Tracheal epithelial cell (primary cell): ENCODE measurements at places on chromosomes 11 and 22. TPM values are rescaled to one million over a fixed set of nuclear protein-coding genes. Genes with fewer than 3 reads are reported as not detected.

Gene PITPNM1
- total RNA-seq, result 29.2 and 33.3 TPM in 2 replicates

Gene SLCO2B1
- total RNA-seq, result 1.1 and 6.7 TPM in 2 replicates

Gene YAP1
- 143 and 191 TPM in 2 replicates for total RNA-seq

Gene PHETA2
- total RNA-seq, result 5.1 and 6.7 TPM in 2 replicates

Gene ELFN2
- 0.64 and 1.9 TPM in 2 replicates for total RNA-seq

Gene GRAP2
- under 0.01 TPM in 1 of 2 replicates, not detected in the other for total RNA-seq

Gene CCDC73
- total RNA-seq, result under 0.01 TPM in 1 of 2 replicates, not detected in the other

Gene SERPING1
- total RNA-seq, result 0.43 and 2.9 TPM in 2 replicates

Gene HOATZ
- not detected in 2 replicates for total RNA-seq

Gene PHLDA2
- 7.7 and 14.7 TPM in 2 replicates for total RNA-seq

Gene ST13
- total RNA-seq, result 189 and 212 TPM in 2 replicates

Gene KRTAP5-1
- total RNA-seq, result not detected in 2 replicates

Gene CCDC89
- not detected in 2 replicates for total RNA-seq

Gene TRIM51
- total RNA-seq, result not detected in 2 replicates

Gene OR5M8
- not detected in 2 replicates for total RNA-seq

Gene RIMBP3B
- not detected in 2 replicates for total RNA-seq

Gene FJX1
- 50.5 and 71.3 TPM in 2 replicates for total RNA-seq

Gene UEVLD
- 21.7 and 32.0 TPM in 2 replicates for total RNA-seq

Gene WT1
- total RNA-seq, result not detected in 2 replicates

Gene PHOX2A
- not detected in 2 replicates for total RNA-seq

Gene TREH
- total RNA-seq, result not detected in 2 replicates

Gene MISFA
- total RNA-seq, result 1.9 TPM in 1 of 2 replicates, not detected in the other

Gene VPREB1
- total RNA-seq, result not detected in 2 replicates

Gene SOX10
- not detected in 2 replicates for total RNA-seq

Gene GAB4
- not detected in 2 replicates for total RNA-seq

Gene MMP8
- total RNA-seq, result 0.24 TPM in 1 of 2 replicates, not detected in the other

Gene GLYAT
- total RNA-seq, result not detected in 2 replicates

Gene PRR5
- total RNA-seq, result 13.7 and 17.1 TPM in 2 replicates

Gene UPK3A
- total RNA-seq, result not detected in 2 replicates

Gene TYR
- not detected in 2 replicates for total RNA-seq

Gene NCAM1
- total RNA-seq, result 0.24 TPM in 1 of 2 replicates, not detected in the other

Gene FUT4
- 1.5 and 2.2 TPM in 2 replicates for total RNA-seq

Gene RTN4R
- 4.9 and 6.5 TPM in 2 replicates for total RNA-seq

Gene NLRP10
- total RNA-seq, result 0.43 and 3.1 TPM in 2 replicates

Gene SERPIND1
- not detected in 2 replicates for total RNA-seq

Gene TOP3B
- total RNA-seq, result 23.9 and 36.4 TPM in 2 replicates

Gene ANO9
- 7.7 and 16.4 TPM in 2 replicates for total RNA-seq

Gene MUC6
- not detected in 2 replicates for total RNA-seq

Gene MAJIN
- not detected in 2 replicates for total RNA-seq

Gene SLC22A8
- not detected in 2 replicates for total RNA-seq

Gene GNG3
- not detected in 2 replicates for total RNA-seq

Gene TMEM132A
- 32.4 and 208 TPM in 2 replicates for total RNA-seq

Gene OSBP2
- total RNA-seq, result 5.1 and 8.0 TPM in 2 replicates

Gene CCDC88B
- total RNA-seq, result 2.4 and 7.7 TPM in 2 replicates

Gene TRIM5
- 32.2 and 39.0 TPM in 2 replicates for total RNA-seq

Gene UNC93B1
- total RNA-seq, result 48.2 and 51.4 TPM in 2 replicates

Gene PGAP2
- total RNA-seq, result 16.4 and 17.7 TPM in 2 replicates

Gene HTR3B
- not detected in 2 replicates for total RNA-seq

Gene KRTAP5-10
- total RNA-seq, result not detected in 2 replicates

Gene DEFB131B
- not detected in 2 replicates for total RNA-seq

Gene DDI1
- not detected in 2 replicates for total RNA-seq

Gene OR5A1
- total RNA-seq, result not detected in 2 replicates

Gene TENM4
- total RNA-seq, result 14.5 and 27.2 TPM in 2 replicates

Gene ATG13
- total RNA-seq, result 27.5 and 43.1 TPM in 2 replicates

Gene BIRC3
- total RNA-seq, result 0.85 and 23.9 TPM in 2 replicates

Gene GNAZ
- 0.48 TPM in 1 of 2 replicates, not detected in the other for total RNA-seq

Gene OR52I2
- under 0.01 TPM in 1 of 2 replicates, not detected in the other for total RNA-seq

Gene C1QTNF5
- 0.43 and 1.2 TPM in 2 replicates for total RNA-seq

Gene KCNQ1
- total RNA-seq, result 0.96 and 2.6 TPM in 2 replicates
